CD8-positive, alpha-beta T cell (primary cell): ENCODE measurements at places on chromosomes 5 and 9.

- DNase-seq = no peak
These were observed 315.6 kb downstream of the MTRR start for GRCh38 chr5:8184455-8185063.

GRCh38 chr5:167985373-167985772, 306.1 kb upstream of the WWC1 start:
- DNase-seq = no peak

DNA sequence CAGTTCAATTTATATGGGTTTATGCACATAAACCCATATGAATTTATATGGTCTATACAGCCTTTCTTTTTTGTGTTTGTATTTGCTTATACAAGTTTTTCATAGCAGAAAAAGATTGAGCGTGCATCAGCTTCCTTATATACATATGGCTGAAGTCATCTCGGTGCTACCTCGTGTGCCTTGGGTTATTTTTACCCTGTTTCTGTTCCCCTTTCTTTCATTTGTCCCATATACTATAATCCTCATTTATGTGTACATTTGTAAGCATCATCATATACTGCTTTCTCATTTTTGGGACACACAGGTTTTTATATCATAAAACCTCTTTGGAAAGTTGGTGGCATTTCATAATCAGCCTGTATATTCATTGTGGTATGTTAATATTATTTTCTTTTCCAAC, 107.8 kb upstream of the ADAMTSL1 start:
- no peak for DNase-seq

- DNase-seq = no peak
These were observed 45.4 kb downstream of the PTTG1 start for GRCh38 chr5:160466889-160467554.

DNA sequence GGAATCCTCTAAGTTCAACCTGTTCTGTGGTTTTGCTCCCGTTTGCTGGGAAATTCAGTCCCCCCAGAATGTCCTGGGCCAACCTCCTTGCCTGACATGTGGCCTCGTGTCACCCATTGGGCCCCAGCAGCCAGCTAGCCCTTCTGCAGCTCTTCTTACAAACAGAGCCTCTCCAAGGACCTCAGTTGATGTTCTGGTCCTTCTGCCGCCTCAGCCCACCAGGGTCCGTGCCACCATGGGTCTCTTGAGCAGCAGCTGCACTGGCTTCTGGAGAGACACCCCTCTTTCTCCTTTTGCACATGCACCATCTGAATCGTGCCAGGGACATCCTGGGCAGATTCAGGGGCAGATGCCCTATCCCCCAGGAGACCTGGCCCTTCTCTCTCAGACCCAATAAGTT, 85.0 kb downstream of the LMX1B start:
- no peak for DNase-seq

DNA sequence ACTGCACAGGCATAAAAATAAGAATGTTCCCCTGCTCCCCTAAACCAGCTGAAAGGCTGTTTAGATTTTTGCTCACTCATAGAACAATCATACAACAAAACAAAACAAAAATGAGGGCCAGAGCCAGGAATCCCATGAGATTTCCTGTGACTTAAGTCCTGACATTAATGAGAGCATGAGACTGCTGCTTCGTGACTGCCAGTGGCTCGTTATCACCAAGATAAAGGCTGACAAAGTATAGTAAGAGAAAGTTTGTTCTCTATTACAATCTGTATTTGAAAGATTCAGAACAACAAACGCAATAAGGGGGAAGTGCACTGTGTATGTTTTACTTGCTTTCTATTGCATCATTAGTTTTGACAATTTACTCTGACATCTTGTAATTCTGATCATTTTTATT, 837.1 kb upstream of the C9orf72 start:
- no peak for DNase-seq
